Upper lobe of right lung (tissue), 1 donor: ENCODE measurements at places on chromosomes 5 and 9. TPM values are rescaled to one million over a fixed set of nuclear protein-coding genes. Genes with fewer than 3 reads are reported as not detected.
A peak's percentile ranks its signal among the peaks of the same experiment; 100 is the strongest.

The NR6A1 gene
- total RNA-seq = 4.0 TPM

- peak; percentile 10 for DNase-seq
Measured at GRCh38 chr9:132754236-132754635, 84.0 kb downstream of the GTF3C4 start.

GRCh38 chr5:73274121-73274520, 101.1 kb downstream of the TMEM174 start:
- no peak for DNase-seq

The PCDHB1 gene
- total RNA-seq = 0.12 TPM

- no peak for DNase-seq
Measured at GRCh38 chr5:14954216-14954615, 82.6 kb upstream of the ANKH start.

GRCh38 chr5:40571729-40572128, 108.0 kb upstream of the PTGER4 start:
- DNase-seq = no peak

DNA sequence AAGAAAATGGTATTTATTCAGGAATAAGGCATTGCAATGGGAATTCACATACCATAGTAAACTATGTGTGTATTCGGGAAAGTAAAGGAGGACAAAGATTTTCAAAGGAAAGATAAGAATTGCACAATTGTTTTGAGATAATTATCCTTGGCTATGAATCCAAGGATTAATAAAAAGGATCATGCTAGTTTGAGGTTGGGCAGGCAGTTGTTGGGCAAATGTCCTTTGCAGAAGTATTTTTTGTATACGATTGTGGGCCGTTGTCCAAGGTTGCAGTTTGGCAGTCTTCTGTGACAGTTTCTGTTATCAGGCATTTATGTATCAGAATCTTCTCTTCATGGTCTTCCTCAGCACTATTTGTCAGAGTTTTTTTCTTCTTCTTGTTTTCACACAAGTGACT, 10.6 kb upstream of the UBAP2 start:
- no peak for DNase-seq

The FIBCD1 gene
- 2.7 TPM for total RNA-seq

DNA sequence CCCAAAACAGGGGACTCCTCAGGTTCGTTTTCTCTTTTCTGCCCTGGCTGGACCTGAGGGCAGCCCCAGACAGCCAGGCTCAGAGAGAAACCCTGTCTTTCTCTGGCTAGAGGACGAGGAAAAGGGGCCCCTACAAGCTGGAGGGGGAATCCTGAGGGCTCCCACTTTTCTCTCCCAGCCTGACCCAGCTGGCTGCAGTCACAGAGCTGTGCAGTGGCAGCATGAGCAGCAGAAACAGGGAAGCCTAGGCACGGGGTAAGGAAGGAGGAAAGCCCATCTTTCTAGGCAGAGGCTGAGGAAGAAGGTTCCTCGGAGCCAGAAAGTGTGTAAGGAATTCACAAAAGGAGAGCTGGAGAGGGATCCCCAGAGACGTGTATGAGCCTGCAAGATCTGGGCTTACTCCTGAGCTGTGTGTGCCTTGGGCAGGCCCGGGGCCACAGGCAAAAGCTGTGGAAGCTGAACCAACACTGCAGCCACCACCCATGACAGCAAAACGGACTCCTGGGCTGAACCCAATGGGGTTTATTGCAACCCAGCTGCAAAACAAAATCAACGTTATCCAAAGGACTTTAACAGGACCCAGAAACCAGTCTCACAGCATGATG, 16.2 kb downstream of the CAMSAP1 start:
- DNase-seq = no peak

GRCh38 chr9:131682261-131682660, 57.6 kb downstream of the RAPGEF1 start:
- no peak for DNase-seq
